ENCODE measurements at places on chromosomes 16 and 17. TPM values are rescaled to one million over a fixed set of nuclear protein-coding genes. Genes with fewer than 3 reads are reported as not detected.

The KRT40 gene
- not detected for total RNA-seq

The ATP2A1 gene
- 0.08 TPM for total RNA-seq

The MLYCD gene
- total RNA-seq, result 2.2 TPM

The HBA1 gene
- total RNA-seq, result not detected

The SLC5A10 gene
- total RNA-seq, result under 0.01 TPM

Data from smooth muscle cell of the coronary artery (primary cell).